ENCODE measurements at places on chromosomes 12 and 14. TPM values are rescaled to one million over a fixed set of nuclear protein-coding genes. Genes with fewer than 3 reads are reported as not detected.

DNA sequence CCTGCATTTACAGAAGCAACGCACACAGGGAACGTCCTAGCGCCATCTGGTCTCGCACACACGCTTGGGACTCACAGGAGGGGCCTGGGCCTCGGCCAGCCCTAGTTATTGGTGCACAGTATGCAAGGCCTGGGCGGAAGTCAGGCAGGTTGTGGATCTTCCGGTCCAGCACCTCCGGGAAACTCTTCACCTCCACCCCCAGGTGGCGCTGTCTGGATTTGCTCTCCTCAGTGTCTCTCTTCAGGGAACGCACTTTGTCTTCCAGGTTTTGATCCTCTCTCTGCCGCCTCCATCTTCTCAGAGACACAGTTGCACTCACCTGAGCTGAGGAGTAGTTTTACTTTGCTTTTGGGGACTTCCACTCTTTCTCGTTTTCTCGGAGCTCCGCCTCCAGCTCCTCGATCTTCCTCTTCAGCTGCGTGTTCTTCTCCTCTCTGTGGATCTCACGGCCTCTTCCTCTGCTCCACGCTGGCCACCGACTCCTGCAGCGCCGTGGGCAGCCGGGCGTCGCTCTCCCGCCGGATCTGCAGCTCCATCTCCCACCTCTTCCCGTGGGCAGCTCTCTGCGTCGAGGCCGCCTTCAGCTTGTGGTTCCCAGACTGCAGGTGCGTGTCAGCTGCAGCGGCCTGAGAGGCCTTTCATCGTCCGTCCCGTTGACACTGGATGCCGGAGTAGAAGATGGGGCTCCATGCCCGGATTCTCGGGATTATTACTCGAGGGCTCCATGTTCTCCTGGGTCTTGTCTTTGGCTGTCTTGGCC lies 933.8 kb downstream of the TMEM121 start:
- no peak overlapping the region for H3K27ac ChIP-seq
- H3K27me3 ChIP-seq: no peaks in the 10 kb centered on the region
- H3K4me1 ChIP-seq: no peaks in the 10 kb centered on the region
- no peak overlapping the region for H3K4me3 ChIP-seq

DNA sequence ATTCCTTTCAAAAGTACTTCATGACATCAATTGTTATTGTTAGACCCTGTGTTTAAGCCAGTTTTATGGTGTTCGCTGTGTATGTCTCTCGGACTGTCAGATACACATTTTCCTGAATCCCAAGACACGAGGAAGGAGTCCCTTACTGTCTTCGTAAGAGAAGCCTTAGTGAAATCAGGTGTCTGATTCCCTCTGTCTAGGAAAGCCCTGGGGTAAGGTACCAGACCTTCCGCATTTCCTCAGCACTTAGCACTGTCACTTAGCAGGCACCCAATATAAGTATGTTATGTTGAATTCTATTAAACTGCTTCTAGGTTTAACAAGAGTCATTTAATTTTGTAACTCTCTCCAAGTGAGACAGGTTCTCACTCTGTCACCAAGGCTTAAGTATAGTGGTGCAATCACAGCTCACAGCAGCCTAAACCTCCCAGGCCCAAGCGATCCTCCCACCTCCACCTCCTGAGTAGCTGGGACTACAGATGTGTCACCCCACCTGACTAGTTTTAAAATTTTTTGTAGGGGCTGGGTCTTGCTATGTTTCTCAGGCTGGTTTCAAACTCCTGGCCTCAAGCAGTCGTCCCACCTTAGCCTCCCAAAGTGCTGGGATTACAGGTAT lies 111.0 kb downstream of the BBS10 start:
- H3K27me3 ChIP-seq: no peaks in the 10 kb centered on the region
- no peaks in the 10 kb centered on the region for H3K4me1 ChIP-seq
- H3K36me3 ChIP-seq: no peaks in the 10 kb centered on the region
- DNase-seq: peak; percentile 22
- no peak overlapping the region for H3K27ac ChIP-seq
- no peak overlapping the region for H3K4me3 ChIP-seq

GRCh38 chr14:71687166-71687831 lies 244.9 kb upstream of the RGS6 start:
- no peaks in the 10 kb centered on the region for H3K4me1 ChIP-seq
- no peak overlapping the region for H3K27ac ChIP-seq
- no peak for DNase-seq
- peaks cover 8% of the 10 kb centered on the region for H3K36me3 ChIP-seq
- no peaks in the 10 kb centered on the region for H3K27me3 ChIP-seq

GRCh38 chr14:61179061-61179690 lies 102.0 kb downstream of the TMEM30B start:
- H3K27me3 ChIP-seq: no peaks in the 10 kb centered on the region
- peaks cover 8% of the 10 kb centered on the region for H3K4me1 ChIP-seq
- no peaks in the 10 kb centered on the region for H3K36me3 ChIP-seq
- DNase-seq: no peak

- H3K4me3 ChIP-seq: no peak overlapping the region
- H3K27me3 ChIP-seq: no peaks in the 10 kb centered on the region
- DNase-seq: no peak
- H3K27ac ChIP-seq: no peak overlapping the region
- no peaks in the 10 kb centered on the region for H3K36me3 ChIP-seq
These were observed 25.5 kb downstream of the SUSD6 start for GRCh38 chr14:69636718-69637480.

THTPA gene
- total RNA-seq: 16.6 TPM

DNA sequence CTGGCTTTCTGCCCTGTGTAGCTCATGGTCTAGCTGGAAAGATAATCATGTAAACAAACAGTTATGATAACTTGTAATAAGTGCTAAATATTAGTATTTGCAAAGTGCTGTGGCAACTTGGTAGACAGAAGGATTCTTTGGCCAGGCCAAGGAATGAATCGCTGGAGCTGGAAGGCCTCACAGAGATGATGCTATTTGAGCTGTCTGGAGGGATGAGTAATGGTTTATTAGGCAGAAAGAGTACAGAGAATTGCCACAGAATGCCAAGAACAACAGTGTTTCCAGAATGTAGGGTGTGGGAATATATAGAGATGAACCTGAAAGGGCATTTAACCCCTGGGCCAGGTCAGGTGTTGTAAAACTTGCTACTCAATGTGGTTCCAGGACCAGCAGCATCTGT lies 27.6 kb downstream of the OTX2 start:
- H3K36me3 ChIP-seq: no peaks in the 10 kb centered on the region
- no peaks in the 10 kb centered on the region for H3K4me1 ChIP-seq
- H3K4me3 ChIP-seq: no peak overlapping the region
- no peak for DNase-seq
- no peak overlapping the region for H3K27ac ChIP-seq

DNA sequence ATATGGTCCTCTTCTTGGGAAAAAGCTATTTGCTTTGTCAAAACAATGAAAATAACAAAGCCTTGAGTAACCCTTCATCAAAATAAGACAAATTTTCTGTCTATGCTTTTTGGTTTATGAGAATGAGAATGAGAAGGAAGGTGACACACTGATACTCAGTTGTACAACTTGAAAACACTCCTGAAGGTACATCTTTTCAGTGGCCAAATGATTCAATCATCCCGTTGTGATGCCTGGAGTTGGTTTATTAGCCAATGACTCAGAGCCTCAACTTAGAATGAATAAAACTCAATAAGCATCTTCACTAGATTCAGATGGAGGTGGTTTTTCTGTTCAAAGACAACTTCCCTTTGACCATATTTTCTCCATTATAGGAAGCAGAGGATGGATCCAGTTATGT lies 7.8 kb upstream of the CALM1 start:
- no peak overlapping the region for H3K27ac ChIP-seq
- DNase-seq: no peak
- no peaks in the 10 kb centered on the region for H3K27me3 ChIP-seq
- H3K4me1 ChIP-seq: no peaks in the 10 kb centered on the region
- no peak overlapping the region for H3K4me3 ChIP-seq
- H3K36me3 ChIP-seq: no peaks in the 10 kb centered on the region

GRCh38 chr12:87820524-87821202 lies 208.5 kb downstream of the C12orf50 start:
- H3K27ac ChIP-seq: no peak overlapping the region
- H3K4me1 ChIP-seq: no peaks in the 10 kb centered on the region
- no peak overlapping the region for H3K4me3 ChIP-seq

DNA sequence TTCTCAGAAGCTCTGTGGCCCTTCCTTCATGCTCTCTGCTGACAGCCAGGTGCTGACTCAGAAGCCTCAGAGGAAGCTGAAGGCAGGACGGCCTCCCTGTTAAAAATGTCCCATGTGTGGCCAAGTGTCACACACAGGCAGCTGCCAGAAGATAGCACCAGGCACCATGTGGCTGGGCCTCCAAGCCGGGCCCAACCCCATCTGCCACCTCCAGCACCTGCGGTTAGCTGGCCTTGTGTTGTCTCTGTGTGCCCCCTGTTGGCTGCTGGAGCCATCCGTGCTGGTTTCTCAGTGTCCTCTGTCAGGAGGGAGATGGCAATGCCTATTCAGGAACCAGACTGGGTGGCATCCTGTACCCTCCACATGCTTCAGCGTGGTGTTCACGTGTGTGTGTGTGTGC lies 63.2 kb downstream of the TSPAN11 start:
- no peak overlapping the region for H3K4me3 ChIP-seq
- no peak overlapping the region for H3K27ac ChIP-seq
- H3K27me3 ChIP-seq: no peaks in the 10 kb centered on the region
- peak; percentile 76 for DNase-seq
- H3K36me3 ChIP-seq: no peaks in the 10 kb centered on the region

DNA sequence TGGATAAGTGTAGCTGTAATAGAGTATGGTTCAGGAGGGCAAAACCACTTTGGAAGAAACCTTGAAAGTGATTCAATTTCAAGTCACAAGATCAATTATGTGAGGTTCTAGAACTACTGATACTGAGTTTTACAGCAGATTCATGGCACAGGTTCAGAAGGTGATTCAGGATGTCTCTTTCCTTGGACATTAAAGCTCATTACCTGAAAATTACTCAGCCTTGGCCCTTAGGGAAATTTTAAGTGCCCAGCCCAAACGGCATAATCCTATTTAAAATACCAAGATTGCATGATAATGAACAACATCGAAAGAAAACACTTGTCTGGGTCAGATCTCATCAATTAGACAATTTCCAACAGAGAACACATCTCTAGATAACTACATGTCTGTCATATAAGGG lies 70.2 kb upstream of the SLC38A2 start:
- H3K4me3 ChIP-seq: no peak overlapping the region
- H3K4me1 ChIP-seq: no peaks in the 10 kb centered on the region
- H3K27me3 ChIP-seq: no peaks in the 10 kb centered on the region
- no peak for DNase-seq

DPY19L2 gene
- 2.2 TPM for total RNA-seq

GRCh38 chr14:104319491-104320241 lies 181.3 kb downstream of the KIF26A start:
- H3K27ac ChIP-seq: no peak overlapping the region
- no peaks in the 10 kb centered on the region for H3K27me3 ChIP-seq
- peak; percentile 43 for DNase-seq
- H3K36me3 ChIP-seq: no peaks in the 10 kb centered on the region
- H3K4me1 ChIP-seq: no peaks in the 10 kb centered on the region
- H3K4me3 ChIP-seq: no peak overlapping the region

TMEM132C gene
- total RNA-seq: 0.59 TPM

RNASE2 gene
- not detected for total RNA-seq

ANG gene
- total RNA-seq: 4.3 TPM

ARHGEF40 gene
- total RNA-seq: 53.1 TPM

DNA sequence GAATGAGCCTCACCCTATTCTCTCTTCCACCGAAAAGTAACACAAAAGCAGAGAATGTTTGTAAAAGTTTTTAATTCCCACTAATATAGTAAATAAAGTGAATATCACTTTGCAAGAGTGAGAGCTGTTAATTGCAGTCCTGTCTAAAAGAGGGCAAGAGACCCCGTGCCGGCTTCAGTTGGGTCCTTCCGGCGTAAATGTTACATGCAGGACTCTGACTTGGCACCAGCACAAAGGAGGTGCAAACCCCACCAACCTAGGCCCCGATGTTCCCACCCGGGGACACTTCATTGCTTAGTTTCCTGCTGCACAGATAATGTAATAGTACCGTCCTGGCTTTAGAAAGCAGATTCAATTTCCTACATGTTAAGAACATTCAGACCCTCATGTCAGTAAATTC lies 66.0 kb upstream of the DYNC1H1 start:
- H3K27me3 ChIP-seq: no peaks in the 10 kb centered on the region
- no peaks in the 10 kb centered on the region for H3K4me1 ChIP-seq
- DNase-seq: no peak
- H3K4me3 ChIP-seq: no peak overlapping the region

BBOF1 gene
- 0.42 TPM for total RNA-seq

GRCh38 chr12:113418213-113418879 lies 3.8 kb upstream of the SDSL start:
- H3K4me3 ChIP-seq: no peak overlapping the region
- H3K27me3 ChIP-seq: no peaks in the 10 kb centered on the region
- no peak for DNase-seq
- no peak overlapping the region for H3K27ac ChIP-seq

ZNF740 gene
- 35.6 TPM for total RNA-seq

LMO3 gene
- 16.7 TPM for total RNA-seq

AHNAK2 gene
- total RNA-seq: 2.0 TPM

- H3K4me3 ChIP-seq: no peak within 1 kb of the TSS
- H3K27me3 ChIP-seq: no peaks in the 10 kb centered on the region
- no peaks in the 10 kb centered on the region for H3K4me1 ChIP-seq
- no peaks in the 10 kb centered on the region for H3K36me3 ChIP-seq
- H3K27ac ChIP-seq: no peak within 1 kb of the TSS
- DNase-seq: peak; percentile 62
These were observed at the start of gene SERPINA5 for GRCh38 chr14:94581127-94581999. SERPINA5 (plus strand) TSS chr14:94581426; CDS start chr14:94587363, 5,937 bp downstream.

DNA sequence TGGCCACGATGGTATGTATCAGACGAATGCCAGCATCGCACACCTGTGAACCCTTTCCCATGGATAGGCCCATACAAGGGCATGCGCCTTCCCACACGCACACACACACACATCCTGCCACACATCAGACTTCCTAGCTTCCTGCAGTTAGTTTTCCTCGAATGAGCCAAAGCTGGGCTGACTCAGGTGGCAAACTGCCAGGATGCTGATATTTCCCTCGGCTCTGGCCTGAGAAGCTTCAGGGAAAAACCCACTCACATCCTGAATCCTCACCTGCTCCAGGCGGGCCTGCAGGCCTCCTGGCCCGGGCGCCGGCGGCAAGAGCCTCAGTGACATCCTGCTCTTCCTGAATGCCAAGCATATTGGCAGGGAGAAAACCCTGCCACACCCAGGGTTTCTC lies 22.4 kb downstream of the CALM1 start:
- no peaks in the 10 kb centered on the region for H3K27me3 ChIP-seq
- no peaks in the 10 kb centered on the region for H3K36me3 ChIP-seq
- DNase-seq: no peak
- H3K4me1 ChIP-seq: no peaks in the 10 kb centered on the region
- H3K4me3 ChIP-seq: no peak overlapping the region

GRCh38 chr12:50571786-50572185 lies 67.0 kb downstream of the DIP2B start:
- H3K4me1 ChIP-seq: no peaks in the 10 kb centered on the region
- no peak for DNase-seq
- no peaks in the 10 kb centered on the region for H3K27me3 ChIP-seq

WSCD2 gene
- 2.2 TPM for total RNA-seq

PTPRQ gene
- not detected for total RNA-seq

DNA sequence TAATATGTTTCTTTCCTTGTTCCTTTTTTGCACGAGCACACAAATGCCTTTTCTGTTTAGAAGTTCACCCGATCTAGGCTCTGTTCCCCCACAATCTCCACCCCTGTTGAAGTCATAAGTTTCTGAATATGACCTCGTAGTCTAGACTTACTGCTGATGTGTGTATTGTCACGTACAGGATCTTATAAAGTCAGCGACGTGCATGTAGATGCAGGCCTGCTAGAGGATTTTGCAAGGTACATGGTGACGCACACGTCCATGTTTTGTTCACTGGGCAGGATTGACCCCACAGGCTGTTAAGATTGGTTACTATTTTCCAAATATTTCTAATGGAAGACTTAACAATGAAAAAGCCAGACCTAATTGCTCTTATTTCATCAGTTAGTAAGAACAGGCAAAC lies 46.2 kb upstream of the CCDC91 start:
- no peak overlapping the region for H3K4me3 ChIP-seq
- no peak overlapping the region for H3K27ac ChIP-seq
- H3K4me1 ChIP-seq: no peaks in the 10 kb centered on the region
- no peaks in the 10 kb centered on the region for H3K36me3 ChIP-seq
- no peak for DNase-seq

TAS2R9 gene
- total RNA-seq: not detected

All from H1 (cell line).